ENCODE measurements at places on chromosomes 5 and 9.

DNA sequence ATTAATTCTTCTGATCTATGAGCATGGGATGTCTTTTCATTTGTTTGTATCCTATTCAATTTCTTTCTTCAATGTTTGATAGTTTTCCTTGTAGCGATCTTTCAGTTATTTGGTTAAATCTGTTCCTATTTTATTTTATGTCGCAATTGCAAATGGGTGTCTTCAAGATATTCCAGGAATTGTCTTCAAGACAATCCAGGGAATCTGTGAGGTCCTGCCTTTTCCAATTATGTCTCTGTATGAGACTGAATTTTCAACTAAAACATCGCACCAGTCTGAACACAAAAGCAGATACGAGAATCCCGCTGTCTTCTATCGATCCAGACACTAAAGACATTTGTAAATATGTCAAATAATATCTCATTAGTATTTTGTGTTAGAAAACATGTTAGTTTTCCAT is 485.5 kb downstream of the BNC2 start:
- no peak for DNase-seq

DNA sequence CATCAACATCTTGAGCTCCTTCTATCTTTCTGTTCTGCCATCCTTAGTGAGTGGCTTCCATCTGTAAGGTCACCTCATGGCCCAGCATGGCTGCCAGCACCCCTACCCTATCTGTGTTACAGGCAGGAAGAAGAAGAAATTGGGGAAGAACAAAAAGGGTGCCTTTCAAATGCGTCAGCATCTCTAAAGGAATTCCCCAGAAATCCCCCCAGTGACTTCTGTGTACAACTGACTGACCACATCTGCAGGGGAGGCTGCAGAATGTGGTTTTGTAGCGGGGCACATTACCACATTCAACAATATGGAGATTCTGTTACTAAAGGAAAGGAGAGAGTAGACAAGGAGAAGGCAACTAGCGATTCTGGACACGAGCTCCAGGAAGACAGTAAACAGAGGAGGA is 40.1 kb downstream of the ALG2 start:
- DNase-seq: peak; percentile 18

DNA sequence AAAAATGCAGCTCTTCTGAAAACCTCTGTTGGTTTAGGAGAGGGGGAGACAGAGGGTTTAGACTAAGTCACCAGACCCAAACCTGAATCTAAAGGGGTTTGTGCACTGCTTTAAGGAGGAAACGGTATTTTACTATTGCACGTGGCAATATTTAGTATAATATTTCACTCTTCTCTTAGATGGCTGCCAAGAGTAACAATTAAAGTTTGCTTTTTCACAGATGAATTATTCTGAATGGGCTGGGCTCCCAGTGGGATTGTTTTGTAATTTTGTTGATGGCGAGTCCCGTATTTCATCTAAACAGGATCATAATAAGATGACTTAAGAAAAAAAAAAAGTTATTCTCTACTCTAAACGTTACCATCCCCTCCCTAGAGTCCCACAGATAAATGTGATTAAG is 245.4 kb downstream of the PCSK5 start:
- DNase-seq: no peak

- no peak for DNase-seq
Measured at GRCh38 chr5:127320032-127320965, 29.7 kb downstream of the MEGF10 start.

GRCh38 chr5:104539618-104540350 is 977.2 kb upstream of the NUDT12 start:
- DNase-seq: no peak

- no peak for DNase-seq
Measured at GRCh38 chr9:118318770-118319431, 614.7 kb downstream of the TLR4 start.

GRCh38 chr5:44935262-44935661 is 126.5 kb downstream of the MRPS30 start:
- DNase-seq: no peak

All from stimulated activated effector memory CD8-positive, alpha-beta T cell treated with anti-CD3 and anti-CD28 coated beads, Interleukin-12 subunit alpha, Interleukin-12 subunit beta, amount 100 ng/mL, for 72 hours (primary cell).